ENCODE measurements at places on chromosomes 7 and 10. TPM values are rescaled to one million over a fixed set of nuclear protein-coding genes. Genes with fewer than 3 reads are reported as not detected.
A peak's percentile ranks its signal among the peaks of the same experiment; 100 is the strongest.

GRCh38 chr7:18337048-18337809, 158.3 kb upstream of the HDAC9 start:
- no peak for DNase-seq

DNA sequence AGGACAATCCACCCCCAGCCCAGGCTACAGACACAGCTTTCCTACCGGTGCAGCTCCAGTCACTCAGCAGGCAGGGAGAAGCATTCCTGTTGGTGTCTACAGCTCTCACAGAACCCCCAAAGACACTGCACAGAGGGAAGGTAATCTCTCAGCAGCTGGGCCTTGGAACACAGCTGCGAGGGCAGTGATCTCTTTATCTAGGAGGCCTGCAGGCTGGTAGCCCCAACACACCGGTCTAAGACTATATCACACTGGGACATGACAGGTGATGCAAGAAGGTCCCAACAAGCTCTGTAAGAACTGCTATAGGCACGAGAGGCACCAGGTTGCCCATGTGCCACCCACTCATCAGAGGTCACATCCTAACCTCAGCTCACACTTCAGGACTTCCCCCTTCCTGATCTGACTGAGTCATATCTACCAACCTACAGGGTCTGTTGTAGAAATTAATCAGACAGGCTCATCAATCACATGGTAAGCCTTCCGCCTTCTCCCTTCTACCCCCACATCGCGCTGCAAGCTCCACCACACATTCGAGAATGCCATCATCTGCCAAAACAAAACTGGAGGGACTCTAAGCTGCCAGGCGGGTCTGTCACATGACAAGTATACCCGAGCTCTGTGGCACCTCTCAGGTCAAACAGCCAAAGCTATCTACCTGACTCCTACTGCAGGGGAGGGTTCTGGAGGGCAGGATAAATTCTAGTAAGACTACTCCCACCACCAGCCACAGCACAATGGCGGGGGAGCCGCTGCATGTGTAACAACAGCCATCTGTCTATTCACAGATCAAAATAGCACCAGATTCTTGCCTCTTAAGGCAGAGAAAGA, 26.1 kb downstream of the FAM53B start:
- DNase-seq, result no peak

GRM8 gene
- not detected for total RNA-seq

DNA sequence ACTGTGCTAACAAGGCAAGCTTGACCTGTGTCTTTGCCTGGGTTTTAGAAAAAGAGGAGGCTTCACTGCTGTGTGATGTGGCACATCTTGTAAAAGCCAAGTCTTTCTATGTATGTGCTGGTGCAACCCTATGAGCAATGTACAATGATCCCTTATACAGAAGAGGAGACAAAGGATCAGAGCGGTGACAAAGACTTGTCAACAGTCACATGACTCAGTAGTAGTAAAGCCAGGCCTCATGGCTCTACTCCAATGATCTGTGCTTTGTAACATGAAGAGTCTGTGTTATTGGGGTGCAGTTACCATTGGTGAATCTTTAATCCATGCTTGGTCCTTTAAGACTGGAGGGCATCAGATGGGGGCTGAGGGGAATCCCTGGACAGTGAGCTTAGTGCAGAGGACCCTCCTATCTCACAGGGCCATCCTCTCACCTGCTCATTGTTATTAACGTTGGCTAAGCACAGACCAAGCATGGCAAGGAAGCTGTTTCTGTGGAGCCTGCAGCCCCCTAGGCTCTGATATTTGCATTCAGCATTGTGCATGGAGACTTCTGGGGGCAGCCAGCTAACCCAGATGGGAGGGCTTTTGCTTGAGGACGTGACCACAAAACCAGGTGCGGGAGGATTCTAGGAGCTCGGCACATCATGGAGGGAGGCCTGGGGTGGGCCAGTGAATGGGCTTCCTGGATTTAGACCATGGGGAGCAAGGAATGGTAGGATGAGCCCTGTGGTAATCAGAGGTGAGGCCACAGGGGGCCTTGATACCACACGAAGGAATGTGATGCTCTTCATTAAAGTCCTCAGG, 308.8 kb upstream of the ZNF32 start:
- no peak for DNase-seq

DNA sequence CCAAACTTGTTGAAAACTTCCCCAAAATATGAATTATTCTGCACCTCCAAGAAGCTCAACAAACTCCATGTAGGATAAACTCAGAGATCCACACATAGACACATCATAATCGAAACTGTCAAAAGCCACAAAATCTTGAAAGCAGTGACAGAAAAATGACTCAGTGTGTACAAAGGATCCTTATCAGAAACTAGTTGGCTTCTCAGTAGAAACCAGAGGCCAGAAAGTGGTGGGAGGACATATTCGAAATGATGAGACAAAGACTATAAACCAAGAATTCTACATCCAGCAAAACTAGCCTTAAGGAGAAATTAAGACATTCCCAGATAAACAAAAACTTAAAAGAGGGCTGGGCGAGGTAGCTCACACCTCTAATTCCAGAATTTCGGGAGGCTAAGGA, 38.5 kb downstream of the MCMBP start:
- DNase-seq, result no peak

GRCh38 chr10:124308811-124309210, 109.9 kb downstream of the OAT start:
- DNase-seq, result no peak

DNA sequence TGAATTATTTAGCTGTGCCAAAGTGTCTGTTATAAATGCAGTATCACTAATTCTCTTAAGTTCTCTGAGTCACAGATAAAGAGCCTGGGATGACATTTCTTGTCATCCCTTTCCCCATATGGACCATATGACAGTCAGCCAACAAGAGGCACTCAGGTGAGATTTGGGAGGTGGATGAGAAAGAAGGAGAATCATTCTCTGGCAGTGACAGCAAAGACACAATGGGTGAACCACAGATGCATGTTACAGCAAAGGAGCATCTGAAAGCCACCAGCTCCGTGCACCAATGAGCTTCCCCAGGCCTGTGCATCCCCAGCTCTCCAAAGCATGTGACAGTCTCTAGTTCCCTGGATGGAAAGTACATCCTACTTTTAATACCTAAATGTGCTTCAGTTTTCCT, 10.8 kb downstream of the GIMAP6 start:
- DNase-seq, result no peak

DNA sequence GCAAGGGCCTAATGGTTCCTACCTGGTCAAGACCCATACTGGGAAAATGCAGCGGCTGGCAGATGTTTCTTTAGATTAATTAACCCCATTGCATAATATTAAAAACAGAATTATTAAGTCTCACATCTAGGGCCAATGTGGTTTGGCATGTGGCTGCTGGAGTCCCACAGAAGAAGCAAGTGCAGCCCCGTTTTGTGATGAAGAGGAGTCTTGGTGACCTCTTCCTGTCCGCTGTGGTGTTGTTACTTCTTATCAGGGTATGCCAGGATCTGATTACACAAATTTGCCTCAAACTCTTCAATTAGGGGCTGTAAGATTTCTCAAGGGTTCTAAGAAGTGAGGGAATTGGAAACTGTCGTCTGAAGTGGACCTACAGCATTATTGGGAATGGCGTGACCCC, 240.3 kb downstream of the SEC23IP start:
- no peak for DNase-seq

OR9A2 gene
- total RNA-seq, result not detected

EVX1 gene
- total RNA-seq, result not detected

- DNase-seq, result no peak
Measured at GRCh38 chr7:79964463-79964862, 170.2 kb upstream of the GNAI1 start.

- peak; percentile 41 for DNase-seq
Measured at GRCh38 chr7:101691822-101692384, 62.8 kb upstream of the MYL10 start.

DNA sequence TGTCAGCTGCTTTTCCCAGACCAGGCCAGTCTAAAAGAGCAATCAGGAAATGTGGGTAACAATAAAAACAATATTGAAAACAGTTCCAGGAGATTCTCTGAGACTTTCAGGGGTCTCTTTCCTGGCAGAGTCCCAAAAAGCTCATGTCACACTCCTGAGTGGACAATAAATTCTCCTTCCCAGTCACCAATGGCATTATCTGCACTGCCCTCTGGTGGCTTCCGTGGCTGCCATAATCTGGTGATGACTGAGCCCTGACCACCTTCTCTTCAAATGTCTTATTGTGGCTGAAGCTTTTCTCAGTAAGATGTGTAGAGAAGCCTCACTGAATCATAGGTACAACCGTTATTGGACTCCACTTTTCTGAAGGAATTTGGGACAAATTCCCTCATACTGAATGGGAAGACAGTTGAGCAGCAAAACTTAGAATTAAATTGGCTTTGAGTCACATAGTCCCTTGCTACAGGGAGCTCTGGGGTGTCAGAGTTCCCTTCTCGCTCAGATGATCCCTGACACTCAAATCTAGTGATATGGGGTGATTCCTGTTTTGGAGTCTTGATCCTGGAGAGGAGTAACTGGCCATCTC, 24.4 kb upstream of the ASAH2 start:
- DNase-seq, result peak; percentile 36

DNA sequence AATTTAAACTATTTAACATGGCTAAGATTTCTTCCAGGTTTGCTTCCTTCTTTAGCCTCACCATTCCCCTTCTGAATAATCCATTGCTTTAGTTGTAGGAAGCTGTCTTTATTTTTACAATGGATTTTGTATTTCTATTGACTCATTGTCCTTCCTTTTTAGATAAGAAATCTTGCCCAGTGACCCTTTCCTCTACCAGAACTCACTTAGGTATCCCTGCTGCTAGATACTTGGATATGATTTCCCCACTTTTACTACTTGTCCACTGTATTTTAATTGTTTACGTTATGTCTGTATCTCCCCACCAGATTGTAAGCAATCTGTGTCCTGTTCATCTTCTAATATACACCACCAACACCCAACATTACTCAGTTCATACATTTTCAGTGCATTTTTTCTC, 47.7 kb upstream of the MDFIC start:
- no peak for DNase-seq

LBX1 gene
- total RNA-seq, result not detected

- no peak for DNase-seq
Measured at GRCh38 chr10:21547246-21547645, 13.2 kb downstream of the MLLT10 start.

DNA sequence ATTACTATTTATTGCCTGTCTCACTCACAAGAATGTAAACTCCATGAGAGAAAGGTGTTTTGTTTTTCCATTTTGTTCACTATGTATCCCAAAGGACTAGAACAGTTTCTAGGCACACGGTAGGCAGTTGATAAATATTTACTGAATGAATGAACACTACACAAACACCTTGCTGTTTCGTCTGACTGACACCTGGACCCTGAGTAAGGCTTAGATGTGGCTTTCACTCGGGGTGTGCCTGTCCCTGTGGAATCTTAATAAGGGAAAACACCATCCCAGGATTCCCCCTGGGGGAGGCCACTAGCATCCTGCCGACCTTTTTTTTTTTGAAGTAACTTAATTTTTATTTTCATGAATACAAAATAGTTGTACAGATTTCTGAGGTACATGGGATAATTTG, 66.6 kb upstream of the STEAP1B start:
- DNase-seq, result no peak

DNA sequence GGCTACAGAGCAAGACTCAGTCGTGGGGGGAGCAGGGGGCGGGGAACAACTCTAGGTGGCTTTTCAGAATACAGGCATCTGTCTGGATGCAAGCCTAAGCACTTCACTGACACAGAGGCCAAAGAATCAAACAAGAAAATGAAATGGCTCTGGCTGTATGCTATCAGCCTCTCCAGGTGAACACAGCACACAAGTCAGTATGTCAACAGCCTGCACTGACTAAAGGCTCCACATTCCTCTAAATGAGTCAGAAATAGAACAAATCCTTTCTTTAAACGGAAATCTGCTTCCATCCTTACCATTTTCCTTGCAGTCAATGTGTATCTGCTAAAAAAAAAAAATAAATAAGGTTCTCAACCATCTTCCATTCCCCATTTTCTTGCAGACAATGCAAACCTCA, 88.3 kb downstream of the ARMH3 start:
- DNase-seq, result no peak

DNA sequence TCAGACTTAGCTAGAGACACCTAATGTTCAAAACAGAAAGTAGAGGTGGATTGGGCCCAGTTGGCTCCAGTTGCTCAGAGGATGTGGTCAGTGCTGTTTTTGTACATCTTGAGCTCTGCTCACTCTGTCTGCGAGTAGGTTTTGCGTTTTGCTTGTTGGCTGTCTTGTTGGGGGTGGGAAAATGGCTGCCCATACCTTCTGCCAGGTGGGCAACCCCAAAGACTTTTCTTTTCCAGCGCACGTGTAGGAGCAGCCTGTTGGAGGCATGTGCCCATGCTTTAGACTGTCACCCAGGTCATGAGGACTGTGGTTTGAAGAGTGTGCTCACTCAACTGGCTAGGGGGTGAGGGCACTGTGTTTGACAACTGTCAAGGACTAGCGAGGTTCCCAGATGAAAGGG, 73.9 kb downstream of the KAT6B start:
- no peak for DNase-seq

- no peak for DNase-seq
Measured at GRCh38 chr10:97046456-97047082, 139.2 kb downstream of the SLIT1 start.

- peak; percentile 86 for DNase-seq
Measured at GRCh38 chr7:44767912-44768627, 19.4 kb downstream of the ZMIZ2 start.

GPR26 gene
- not detected for total RNA-seq

GCK gene
- total RNA-seq, result 1.3 TPM

- no peak for DNase-seq
Measured at GRCh38 chr10:62266611-62267010, 2.0 kb downstream of the RTKN2 start.

DNA sequence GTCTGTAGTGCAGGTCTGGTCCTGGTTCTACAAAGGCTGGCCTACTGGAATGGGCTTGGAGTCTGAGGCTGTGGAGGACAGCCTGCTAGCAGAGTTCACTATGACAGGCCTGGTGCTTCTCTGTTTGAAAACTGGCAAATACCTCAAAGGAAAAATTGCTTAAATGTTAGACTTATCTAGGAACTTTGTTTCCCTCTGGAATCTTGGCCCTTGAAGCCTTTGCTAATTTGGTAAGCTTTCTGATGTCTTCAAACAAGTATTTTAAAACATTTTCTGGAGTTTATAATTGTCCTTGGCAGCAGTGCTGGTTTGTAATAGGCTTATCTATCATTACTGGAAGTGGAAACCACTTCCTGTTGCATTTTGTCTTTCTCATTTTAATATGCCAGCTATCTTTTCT, 139.7 kb downstream of the TMEM26 start:
- no peak for DNase-seq
